ENCODE measurements at places on chromosomes 16 and 17.

- DNase-seq = no peak
Observed at GRCh38 chr17:19904412-19904811, 36.7 kb upstream of the ULK2 start.

DNA sequence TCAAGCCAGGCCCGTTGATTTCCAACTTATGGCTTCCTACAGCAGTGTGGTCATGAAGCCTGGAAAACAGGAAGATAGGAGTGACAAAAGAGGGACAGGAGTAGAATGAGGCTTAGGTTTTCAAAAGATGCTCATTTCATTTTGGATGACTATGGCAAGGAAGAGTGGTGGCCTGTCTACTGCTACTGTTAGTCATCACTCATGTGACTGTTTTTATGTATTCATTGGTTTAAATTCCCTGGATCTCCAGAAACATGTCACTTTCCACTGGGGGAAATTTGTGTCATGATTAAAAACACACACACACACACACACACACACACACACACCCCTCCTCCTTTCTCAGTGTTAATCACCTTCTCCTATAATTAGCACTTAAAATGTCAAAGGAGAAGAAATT is 1.1 kb upstream of the CYLD start:
- no peak for DNase-seq

- DNase-seq = no peak
Observed at GRCh38 chr16:48378836-48379235, 6.4 kb downstream of the SIAH1 start.

DNA sequence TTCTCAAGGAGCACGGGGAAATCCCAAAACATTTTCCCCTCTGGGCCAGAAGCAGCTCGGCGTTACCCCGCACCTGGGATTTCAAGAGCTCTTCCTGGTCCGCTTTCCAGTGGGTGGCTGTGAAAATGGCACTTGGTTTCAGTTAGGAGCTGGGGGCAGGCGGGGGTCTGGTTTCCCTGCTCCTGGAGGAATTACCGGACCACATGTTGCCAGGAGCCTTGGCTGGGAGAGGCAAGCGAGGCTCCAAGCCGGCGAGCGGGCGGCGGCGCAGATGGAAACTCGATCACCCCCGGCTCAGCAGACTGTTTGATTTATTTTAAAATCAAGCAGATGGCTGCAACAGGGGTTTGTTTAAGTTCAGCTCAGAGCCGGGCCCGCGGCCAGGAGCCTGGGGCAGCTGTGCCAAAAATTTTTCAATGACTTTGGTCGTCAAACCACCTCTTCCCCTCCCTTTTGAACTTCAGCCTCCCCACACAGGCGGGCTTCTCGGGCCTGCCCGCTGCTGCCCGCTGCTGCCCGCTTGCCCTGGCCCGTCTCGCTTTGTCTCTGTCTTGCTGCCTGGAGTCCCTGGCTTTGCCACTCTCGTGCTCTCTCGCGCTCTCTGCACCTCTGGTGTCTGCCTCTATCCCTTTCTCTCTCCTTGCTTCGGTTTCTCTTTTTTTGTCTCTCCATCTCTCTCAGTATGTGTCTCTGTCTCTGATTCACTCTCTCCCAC is 108.0 kb upstream of the CIBAR2 start:
- peak; percentile 73 for DNase-seq

- no peak for DNase-seq
Observed at GRCh38 chr16:81445966-81446906, 1.6 kb downstream of the CMIP start.

- DNase-seq = no peak
Observed at GRCh38 chr17:43758497-43759174, at the start of gene SOST. Gene SOST (minus strand): TSS chr17:43758791. CDS start chr17:43758741, 50 bp downstream.

- DNase-seq = no peak
Observed at GRCh38 chr17:59381716-59382570, 50.5 kb downstream of the YPEL2 start.

All from SK-N-DZ (cell line).